Naive thymus-derived CD8-positive, alpha-beta T cell (primary cell): ENCODE measurements at places on chromosomes 2 and 18.

DNA sequence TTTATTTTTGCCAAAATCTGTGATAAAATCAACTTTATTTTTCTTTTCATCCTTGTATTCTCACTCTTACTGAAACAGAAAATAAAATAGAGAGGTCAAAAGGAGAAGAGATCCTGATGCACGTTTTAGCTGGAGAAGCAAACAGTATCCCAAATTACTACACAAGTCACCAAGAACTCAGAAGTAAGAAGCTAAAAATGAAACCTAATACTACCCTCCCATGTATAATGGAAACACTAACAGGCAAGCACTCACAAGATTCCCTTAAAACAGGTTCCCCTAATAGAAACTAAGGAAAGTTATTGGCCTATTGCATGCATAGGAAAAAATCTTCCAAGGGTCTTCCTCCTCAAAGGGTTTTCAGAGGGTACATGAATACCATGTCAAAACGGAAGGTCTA lies 927.0 kb downstream of the ERBB4 start:
- DNase-seq: no peak

GRCh38 chr2:159939946-159940345 lies 122.5 kb downstream of the PLA2R1 start:
- no peak for DNase-seq

- no peak for DNase-seq
Observed at GRCh38 chr18:62328586-62329525, 3.7 kb downstream of the TNFRSF11A start.

DNA sequence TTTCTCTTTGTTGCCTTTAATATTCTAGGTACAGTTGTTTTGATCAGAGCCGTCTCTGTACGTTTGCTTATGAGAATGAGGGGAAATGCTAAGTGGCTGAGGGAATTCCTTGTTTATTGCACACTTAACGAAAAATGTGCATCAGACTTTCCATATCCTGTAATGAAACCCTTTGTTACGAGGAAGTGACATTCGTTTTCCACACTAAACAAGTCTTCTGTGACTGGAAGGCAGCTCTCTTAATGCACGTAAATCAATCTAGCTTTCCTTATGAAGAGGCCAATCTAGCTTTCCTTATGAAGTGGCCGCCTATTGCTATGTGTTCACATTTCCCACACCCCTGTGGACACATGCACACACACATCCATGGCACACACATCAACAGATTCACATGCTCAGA lies 186.2 kb downstream of the SNTG2 start:
- DNase-seq: no peak

DNA sequence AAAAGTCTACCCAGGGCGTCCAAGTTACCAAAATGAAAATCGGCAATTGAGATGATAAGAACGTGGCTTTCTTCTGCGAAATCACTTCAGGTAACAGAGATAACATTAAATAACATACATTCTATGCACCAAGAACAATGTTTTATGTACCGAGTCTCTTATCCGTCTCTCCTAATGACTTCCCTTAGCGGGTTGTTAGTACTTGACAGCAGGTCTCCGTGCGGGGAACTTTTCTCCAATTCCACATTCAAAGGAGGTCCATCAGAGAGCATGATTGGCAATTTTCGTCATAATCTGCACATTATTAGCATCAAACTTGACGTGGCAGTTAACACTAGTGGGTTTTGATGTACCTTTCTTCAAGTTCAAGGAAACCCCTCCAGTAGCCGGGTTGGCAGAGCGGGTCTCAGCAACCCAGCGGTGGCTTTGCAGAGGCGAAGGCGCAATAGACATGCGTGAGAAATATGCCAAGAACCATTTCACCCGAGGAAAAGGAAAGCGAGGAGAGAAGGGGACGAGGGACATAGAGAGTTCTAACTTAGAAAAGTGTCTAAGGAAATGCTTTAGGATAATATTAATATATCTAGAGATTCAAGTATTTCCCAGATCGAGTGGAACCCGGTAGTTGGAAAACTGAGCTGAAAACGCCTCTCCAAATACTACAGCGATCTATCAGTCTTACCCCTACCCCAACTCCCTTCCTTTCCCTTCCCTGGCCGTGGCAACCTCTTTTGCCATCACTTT lies 5.0 kb downstream of the EVX2 start:
- no peak for DNase-seq

- DNase-seq: no peak
Observed at GRCh38 chr2:198700319-198700718, 757.4 kb downstream of the SATB2 start.

- DNase-seq: no peak
Observed at GRCh38 chr2:132668987-132669907, 758 bp downstream of the LYPD1 start.

- no peak for DNase-seq
Observed at GRCh38 chr2:64352292-64352691, 101.7 kb upstream of the LGALSL start.

DNA sequence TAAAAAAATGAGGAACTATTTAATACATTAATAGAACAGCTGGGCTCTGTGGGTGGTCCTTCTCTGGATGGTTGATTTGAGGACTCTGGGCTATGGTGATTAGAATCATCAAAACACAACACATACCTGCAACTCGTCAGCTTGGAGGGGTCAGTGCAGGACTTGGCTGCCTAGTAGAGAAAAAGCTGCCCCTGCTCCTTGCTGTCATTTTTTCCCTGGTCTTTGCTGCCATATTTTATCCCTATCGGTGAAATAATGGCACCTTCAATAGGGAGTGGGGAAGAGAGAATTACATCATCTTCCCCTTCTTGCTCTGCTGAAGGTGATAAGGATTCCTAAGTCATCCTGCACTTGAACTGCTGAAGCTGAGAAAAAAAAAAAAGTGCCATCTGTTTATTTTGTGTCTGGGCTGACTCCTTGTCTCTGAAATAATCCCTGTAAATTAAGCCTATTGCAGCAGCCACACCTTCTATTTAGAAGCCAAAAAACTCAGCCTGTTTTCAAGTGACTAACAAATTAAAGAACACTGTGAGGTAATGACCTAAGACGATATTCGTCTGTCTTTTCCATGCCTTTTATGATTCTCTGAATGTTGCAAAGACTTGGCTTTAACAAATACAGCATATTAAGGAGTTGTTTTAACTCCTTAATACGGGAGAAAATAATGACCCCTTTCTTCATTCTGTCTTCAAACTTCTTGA lies 89.3 kb downstream of the ACVR1 start:
- no peak for DNase-seq

GRCh38 chr2:165584126-165584654 lies 114.7 kb downstream of the CSRNP3 start:
- no peak for DNase-seq

DNA sequence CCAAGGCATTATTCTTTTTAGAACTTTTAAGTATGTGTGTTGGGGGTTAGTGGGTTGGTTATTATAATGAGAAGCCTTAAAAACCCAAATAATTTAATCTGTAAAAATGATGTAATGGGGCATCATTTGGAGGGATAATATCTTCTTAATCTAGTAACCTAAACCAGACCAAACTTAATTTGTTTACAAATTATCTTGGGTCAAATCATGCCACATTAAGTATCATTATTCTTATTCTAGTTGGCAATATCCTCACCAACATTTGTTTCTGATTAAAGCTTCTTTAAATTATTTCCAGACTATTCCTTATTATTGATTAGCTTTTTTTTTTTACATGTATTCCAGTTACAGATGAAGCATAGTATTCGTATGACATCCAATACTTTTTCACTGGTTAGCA lies 85.5 kb upstream of the VWC2L start:
- no peak for DNase-seq

DNA sequence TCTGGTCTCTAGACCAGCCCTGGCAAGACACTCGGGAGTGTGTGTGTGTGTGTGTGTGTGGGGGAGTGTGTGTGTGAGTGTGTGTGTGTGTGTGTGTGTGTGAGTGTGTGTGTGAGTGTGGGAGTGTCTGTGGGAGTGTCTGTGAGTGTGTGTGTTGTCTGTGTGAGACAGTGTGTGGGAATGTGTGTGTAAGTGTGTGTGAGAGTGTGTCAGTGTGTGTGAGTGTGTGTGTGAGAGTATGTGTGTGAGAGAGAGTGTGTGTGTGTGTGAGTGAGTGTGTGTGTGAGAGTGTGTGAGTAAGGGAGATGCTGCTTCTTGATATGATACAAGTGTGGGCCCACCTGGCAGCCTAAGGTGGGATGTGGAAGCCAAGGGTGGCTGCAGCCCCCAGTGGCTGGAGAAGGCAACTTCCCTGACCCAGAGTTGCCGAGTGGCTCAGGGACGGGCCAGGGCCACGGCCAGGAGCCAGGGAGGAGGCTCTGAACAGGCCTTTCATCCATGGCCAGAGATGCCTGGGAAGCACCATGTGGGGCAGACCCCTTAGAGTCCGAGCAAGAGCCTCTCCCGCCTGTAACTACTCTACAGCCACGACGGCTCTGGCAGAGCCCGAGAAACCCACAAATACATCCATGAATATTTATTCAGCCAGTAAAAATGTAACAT lies 159.3 kb upstream of the MYCN start:
- no peak for DNase-seq

GRCh38 chr2:85433511-85434089 lies 15.1 kb downstream of the SH2D6 start:
- no peak for DNase-seq

GRCh38 chr2:144548088-144548487 lies 28.2 kb upstream of the ZEB2 start:
- no peak for DNase-seq

- no peak for DNase-seq
Observed at GRCh38 chr2:24885221-24886125, 34.6 kb downstream of the ADCY3 start.

- no peak for DNase-seq
Observed at GRCh38 chr18:79361766-79362522, 33.8 kb upstream of the NFATC1 start.

DNA sequence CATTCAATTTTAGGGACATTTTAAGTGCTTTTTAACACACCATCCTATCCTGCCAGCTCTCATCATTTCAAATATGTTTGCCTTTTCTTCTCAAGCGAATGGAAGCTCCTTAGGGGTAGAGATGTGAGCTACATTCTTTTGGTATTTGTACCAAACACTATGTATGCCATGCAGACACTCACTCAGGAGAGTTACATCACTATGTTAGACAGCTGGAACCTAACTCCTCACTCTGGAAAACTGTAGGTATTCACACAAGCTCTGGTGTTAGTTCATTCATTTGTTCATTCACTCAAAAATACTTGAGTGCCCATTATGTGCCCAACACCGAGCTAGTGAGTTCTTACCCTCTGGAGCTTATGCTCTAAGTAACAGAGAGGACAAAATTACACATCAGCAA lies 26.4 kb upstream of the RNU4ATAC start:
- no peak for DNase-seq
